ENCODE measurements at places on chromosomes 2 and 18.
A peak's percentile ranks its signal among the peaks of the same experiment; 100 is the strongest.

DNA sequence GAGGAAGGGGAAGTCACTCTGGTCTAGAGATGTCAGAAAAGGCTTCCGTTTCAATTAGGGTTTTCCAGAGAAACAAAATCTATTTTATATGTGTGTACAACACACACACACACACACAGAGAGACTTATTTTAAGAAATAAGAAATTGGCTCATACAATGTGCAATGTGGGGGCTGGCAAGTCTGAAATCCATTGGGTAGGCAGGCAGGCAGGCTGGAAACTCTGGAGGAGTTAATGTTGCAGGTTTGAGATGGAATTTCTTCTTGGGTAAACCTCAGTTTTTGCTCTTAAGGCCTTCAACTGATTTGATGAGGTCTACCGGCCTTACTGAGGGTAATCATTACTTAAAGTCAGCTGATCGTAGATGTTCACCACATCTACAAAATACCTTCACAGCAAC is 62.6 kb downstream of the MDH1 start:
- DNase-seq = no peak

GRCh38 chr2:176368349-176368748 is 99.1 kb downstream of the MTX2 start:
- DNase-seq = no peak

- no peak for DNase-seq
Measured at GRCh38 chr2:328761-329160, 40.9 kb upstream of the ALKAL2 start.

DNA sequence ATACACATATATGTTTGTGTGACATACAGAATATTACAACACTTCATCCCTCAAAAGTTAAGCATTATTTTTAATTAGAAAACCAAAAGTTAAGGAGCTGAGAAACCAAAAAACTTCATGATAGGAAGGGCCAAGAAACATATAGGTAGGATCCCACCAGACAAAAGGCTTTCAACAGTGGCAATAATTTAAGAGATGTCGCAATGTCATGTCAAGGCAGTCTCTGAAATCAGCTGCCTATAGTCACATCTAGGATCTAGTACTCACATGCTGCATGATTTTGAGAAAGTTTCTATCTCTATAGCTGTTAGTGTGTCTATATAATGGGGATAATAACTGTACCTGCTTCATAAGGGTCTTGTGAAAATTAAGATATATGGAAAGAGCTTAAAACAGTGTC is 72.7 kb downstream of the SPIRE1 start:
- DNase-seq = no peak

DNA sequence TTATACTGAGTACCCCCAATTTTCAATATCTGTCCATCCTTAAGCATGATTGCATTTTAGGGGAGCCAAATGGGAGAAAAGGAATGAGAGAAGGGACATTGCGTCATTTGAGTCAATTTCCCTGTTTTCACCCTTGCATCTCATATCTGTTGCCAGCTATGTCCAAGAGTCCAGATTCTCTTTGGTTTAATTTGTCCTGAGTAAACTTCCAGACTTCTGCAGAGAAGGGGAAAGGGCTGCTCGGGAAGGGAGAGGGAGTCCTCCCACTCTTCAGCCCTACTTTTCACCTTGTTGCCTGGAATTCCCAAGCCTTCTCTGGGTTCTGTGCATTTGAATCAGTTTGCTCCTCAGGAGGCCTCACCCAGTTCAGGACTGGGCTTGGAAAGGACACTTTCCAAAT is 16.5 kb downstream of the GREB1 start:
- DNase-seq = no peak

- no peak for DNase-seq
Measured at GRCh38 chr2:19504400-19505198, 146.2 kb upstream of the OSR1 start.

- DNase-seq = no peak
Measured at GRCh38 chr2:84022810-84023431, 436.2 kb downstream of the SUCLG1 start.

DNA sequence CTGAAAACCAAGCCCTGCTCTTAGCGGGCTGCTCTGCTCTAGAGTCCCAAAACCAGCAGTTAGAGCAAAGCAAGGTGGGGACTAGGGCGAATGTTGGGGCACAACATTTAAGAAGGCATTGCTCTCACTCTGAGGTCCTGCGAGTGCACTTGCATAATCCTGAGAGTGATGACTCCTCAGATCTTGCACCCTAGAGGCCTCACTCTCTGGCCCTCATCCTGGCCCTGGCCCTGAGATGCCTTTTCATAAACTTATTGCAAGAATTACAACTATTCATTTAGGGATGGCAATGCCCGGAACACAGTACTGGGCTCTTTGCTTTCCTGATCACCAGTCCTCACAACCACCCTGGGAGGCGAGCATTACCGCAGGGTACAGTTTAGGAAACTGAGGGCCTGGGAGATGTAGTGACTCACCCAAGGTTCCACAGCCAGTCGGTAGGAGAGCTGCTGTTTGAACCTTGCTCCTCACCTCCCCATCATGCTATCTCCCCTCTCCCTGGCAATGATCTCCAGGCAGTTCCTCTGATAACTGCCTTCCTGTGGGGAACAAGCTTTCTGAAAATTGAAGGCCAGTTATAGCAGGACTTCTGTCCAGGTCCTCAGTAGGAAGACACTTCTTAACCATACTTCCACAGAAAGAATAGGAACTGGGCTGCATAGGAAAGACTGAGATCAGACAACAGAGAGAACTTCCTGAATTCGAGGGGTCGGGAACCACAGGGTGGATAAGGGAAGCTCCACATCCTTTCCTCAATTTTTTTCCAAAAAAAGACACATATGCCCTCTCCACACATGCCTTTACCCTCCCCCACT is 91.3 kb downstream of the TNS1 start:
- no peak for DNase-seq

- DNase-seq = no peak
Measured at GRCh38 chr2:206163251-206163880, 3.7 kb downstream of the EEF1B2 start.

- DNase-seq = no peak
Measured at GRCh38 chr2:137893145-137893544, 71.1 kb upstream of the HNMT start.

- DNase-seq = no peak
Measured at GRCh38 chr2:186913870-186914269, 64.9 kb upstream of the ZSWIM2 start.

DNA sequence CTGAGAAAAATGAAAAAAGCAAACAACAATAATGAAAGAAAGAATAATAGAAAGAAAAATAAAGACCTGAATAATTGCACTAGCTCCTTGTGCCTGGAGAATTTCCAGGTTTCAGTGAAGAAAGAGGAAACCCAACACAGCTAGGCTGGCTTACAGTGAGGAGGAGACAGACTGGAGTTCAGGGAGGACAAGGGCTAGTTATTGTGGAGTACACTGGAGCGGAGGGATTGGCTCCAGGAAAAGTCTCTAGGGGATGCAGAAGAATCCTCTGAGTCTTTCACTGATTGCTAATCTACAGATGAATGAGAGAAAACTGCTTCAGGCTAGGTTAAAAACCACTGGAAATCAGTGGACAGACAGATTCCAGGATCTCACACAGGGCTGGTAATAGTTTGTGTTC is 163.6 kb upstream of the RBMS1 start:
- no peak for DNase-seq

GRCh38 chr2:222982010-222982908 is 69.7 kb upstream of the KCNE4 start:
- DNase-seq = no peak

DNA sequence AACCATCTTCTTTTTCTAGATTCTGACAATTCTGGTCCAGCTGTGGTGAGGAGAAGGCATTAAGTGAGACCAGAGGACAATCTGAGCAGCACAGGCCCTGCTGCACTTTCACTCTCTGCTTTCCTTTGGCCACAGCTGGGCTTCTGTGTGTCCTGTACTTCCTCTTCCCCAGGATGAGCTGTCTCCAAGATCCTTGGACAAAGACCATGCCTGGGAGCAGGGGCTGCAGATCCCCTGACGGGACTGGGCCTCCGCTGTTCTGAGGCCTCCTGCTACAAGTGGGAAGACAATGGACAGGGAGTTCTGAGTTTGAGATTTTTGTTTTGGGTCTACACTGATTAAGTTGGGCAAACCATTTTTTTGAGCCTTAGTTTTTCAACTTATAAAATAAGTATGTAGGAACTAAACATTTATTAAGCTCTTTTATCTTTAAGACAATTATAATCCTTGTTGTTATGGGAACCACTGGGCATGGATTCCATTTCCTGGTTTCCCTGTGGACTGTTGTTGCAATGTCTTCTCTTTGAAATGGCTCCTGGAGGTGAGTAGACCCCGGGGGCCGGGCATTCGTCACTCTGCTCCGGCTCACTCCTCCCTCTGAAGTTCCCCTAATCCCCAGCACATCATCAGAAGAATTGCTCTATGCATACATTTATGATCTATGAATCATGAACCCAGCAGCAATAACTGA is 266.6 kb downstream of the ACTR3 start:
- no peak for DNase-seq

- no peak for DNase-seq
Measured at GRCh38 chr2:8551622-8552074, 130.2 kb upstream of the ID2 start.

GRCh38 chr2:128637481-128638155 is 318.9 kb upstream of the HS6ST1 start:
- DNase-seq = no peak

DNA sequence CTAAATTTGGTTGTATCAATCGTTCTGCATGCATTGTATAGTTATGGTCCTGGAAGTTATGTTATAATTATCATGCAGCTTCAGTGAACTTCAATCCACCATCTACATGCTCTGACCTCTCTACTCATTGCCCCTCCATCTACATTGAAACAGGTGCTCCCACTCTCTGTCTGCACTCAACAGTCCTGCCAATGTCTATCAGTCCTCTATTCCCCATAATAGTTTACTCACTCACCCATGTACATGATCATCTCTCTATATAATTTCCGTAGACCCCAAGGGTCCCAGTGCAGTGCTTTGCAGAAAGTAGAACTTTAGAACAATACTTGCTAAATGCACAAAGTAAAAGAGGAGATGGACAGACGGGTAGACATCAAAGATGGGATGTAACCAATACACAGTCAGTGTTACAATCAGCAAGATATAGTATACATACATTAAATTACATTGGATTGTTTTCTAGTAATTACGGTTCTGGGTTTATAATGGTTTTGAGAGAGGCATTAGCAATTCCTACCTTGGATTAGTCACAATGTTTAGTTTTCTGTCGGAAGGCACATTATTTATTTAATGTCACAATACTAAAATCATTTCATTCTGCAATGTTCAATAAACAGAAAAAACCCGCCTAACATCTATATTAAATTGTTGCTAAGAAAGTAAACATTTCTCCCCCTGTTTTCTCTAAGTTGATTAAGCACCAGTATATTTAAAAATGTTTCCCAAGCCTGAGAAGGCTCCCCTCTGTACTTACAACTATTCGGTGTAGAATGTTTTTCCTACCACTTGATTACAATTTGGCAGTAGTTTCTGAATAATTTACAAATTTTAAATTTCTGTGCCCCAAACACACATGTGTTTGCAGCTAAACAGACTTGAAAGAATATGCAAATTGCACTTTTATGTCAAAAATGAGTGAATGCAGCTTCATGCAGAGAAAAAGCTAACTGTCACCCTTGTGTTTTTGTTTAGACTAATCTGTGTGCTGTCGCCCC is 94.4 kb upstream of the SIX2 start:
- DNase-seq = no peak

DNA sequence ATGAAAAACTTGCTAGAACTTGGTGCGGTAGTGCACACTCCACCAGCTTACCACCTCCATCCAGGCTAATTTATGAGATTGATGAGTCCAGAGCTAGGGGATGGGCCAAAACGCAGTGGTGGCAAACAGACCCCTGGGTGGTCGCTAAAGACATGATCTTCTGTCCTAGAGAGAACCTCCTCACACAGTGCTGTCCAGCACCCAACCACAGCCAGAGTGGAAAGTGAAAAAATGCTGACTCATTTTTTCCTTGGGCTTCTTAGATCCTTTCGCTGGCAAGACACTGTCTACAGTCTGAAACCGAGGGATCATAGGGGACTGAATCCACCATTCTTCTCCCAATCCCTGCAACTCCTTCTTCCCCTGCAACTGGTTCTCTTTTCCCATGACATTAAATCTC is 4.1 kb downstream of the ANTXR1 start:
- no peak for DNase-seq

GRCh38 chr2:149344105-149344504 is 13.7 kb downstream of the LYPD6 start:
- no peak for DNase-seq

- DNase-seq = no peak
Measured at GRCh38 chr18:48816554-48816953, 134.2 kb downstream of the SMAD7 start.

DNA sequence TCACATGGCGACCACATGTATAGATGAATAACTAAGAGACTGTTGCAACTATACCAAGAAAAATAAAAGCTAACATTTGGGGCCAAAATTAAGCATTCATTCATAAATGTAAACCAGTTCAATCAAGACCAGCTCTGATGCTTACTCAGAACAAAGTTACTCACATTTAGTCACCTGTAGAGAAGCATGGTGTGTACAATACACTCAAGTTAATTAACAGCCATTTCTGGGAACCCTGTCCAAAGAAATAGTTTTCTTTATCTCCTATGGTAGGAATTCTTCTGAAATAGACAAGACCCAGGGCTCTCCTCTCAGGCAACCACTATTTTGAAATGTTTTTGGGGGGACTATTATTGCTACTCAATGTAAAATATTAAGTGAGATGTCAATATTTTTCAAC is 1.6 kb downstream of the SCN3A start:
- DNase-seq = no peak

GRCh38 chr18:72246076-72246475 is 298.1 kb downstream of the CBLN2 start:
- no peak for DNase-seq

DNA sequence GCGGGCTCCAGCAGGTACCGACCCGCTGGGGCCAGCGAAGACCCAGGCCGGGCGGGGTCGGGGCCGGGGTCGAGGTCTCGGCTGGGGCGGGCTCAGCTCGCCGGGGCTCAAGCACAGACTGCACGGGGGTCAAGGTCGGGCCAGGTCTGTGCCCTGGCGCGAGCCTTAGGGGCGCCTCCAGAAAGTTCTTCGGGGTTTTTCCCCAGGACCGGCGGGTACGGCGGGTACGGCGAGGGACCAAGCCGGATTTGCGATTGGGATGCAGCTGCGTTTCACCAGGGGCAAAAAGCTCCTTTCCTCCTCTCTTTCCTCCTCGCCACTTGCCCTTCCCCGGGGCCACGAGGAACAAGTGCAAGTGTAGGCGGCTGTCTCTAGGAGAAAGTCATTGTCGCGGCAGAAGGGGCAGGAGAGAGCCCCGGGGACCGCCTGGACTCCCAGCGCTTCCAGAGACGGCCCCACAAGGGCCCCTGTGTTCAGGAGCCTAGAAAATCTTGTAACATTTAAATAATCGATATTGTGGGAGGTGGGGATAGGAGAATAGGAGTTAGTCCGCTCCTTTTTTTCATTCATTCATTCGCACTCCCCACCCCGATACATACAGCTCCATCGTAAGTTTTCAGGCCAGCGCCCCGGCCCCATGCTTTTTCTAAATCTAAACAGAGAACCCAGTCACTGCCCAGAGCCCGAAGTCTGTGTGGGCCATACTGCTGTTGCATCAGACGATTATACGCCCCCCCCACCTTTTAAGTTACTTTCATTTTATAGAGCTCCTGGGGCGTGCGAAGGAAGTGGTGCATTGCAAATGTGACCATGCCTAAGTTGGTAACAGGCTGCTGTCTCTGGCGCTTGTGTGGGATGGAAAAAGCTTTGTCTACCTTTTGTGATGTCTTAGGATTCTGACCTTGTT is 679 bp downstream of the PMAIP1 start:
- peak; percentile 60 for DNase-seq

- no peak for DNase-seq
Measured at GRCh38 chr2:199830531-199830930, 20.5 kb downstream of the FTCDNL1 start.

- no peak for DNase-seq
Measured at GRCh38 chr2:219627103-219628100, at the start of gene SLC4A3. Gene SLC4A3 (plus strand): TSS chr2:219627630. CDS start chr2:219627993, 363 bp downstream.

- no peak for DNase-seq
Measured at GRCh38 chr2:160715428-160715827, 221.8 kb upstream of the RBMS1 start.
